ENCODE measurements at places on chromosomes 1 and 21.

DNA sequence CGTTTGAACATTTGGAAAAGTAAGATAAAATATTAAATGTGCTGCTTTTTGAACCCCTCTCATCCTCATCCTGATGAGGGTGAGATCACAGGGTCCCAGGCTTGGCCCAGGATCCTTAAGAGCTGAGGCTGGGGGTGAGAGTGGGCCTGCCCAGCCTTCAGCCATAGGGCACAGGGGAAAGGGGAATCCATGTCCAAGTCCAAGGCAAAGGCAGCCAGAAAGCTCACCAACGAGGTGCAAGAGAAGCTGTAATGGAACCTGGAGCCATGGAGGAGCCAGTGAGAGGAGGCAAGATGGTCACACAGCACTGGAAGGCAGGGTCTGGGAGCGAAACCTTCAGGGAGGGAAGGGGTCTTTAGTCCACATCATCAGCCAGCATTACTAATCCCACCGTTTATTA lies 191.9 kb downstream of the RRAGC start:
- DNase-seq, result no peak

- DNase-seq, result no peak
Measured at GRCh38 chr1:61313906-61314422, 231.6 kb downstream of the NFIA start.

GRCh38 chr1:227902641-227902990 lies 45.1 kb downstream of the WNT9A start:
- DNase-seq, result no peak

DNA sequence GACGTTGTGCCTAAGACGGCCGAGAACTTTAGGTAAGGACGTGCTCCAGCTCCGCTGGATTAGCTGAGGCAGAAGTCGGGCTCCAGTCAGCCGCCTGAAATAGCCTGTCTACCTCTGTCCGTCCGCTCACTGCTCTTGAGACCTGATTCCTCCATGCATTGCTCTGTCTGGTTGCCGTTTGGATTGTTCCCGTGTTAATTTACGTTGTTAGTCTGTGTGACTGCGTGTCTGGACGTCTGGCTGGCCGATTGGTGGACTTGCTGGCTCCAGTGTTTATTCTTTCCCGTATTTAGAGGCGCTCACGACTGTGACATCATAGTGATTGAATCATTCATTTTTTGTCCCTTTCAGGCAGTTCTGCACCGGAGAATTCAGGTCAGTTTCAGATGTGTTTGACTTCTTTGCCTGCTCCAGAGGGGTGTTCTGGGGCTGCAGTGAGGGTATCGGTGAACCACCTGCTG lies 684 bp downstream of the PPIH start:
- no peak for DNase-seq

GRCh38 chr1:99872063-99872462 lies 21.9 kb downstream of the AGL start:
- no peak for DNase-seq

DNA sequence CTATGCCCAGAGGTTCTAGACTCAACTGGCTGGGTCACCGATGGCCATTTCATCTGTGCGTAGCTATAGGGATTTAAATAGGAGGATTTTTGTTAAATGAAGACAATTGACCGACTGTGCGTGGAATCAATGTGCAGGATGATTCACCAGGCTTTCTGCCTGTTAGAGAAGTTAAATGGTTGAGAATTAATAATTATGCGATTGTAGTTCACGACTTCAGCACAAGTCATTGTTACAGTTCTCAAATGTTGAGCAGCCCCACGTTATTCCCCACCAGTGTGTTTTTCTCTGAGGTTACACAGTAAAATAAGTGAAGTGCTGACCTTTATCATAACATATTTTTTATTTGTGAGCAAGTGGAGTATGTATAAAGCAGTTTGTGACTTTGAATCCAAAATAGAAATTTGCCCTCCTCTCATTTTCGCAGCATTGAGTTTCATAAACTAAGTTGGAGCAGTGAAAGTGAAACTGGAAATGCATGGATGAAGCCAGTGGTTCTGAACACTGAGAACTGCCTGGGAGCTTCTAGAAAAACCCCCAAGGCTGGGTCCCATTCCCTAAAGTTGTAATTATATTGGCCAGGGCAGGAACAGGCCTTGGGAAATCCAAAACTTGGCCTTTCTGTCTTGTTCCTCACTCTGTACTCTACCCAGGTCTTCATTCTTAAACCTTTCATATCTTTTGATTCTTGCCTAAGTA lies 102.6 kb downstream of the GALNT2 start:
- DNase-seq, result no peak

DNA sequence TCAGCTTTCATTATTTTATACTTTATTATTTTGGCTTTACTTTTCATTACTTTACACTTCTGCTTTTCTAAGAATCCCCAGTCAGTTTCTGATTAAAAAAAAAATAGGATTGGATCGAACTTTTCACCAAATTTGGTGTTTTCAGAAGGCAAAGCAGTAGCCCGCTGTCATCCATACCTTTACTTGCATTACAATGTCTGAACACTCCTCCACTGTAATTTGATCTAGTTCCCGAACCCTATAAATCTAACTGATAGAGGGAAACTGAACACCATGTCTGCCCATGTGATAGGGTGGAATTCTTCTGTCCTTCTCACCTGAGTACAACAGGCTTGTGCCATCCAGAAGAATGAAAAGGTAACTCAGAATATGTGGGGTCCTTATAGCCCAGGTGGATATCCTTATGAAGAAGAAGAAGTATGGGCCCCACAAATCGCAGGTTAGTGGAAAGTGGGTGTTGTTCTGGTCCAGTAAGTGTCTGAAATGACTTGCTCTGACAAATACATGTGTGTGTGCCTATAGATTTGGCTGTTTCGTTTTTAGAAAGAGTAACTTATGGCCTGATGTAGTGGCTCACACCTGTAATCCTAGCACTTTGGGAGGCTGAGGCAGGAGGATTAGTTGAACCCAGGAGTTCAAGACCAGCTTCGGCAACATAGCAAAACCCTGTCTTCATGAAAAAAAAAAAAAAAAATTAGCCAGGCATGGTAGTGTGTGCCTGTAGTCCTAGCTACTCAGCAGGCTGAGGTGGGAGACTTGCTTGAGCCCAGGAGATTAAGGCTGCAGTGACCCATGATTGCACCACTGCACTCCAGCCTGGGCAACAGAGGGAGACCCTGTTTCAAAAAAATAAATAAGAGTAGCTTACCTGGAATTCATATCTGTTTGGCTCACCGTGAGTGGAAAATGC lies 26.6 kb upstream of the CDC14A start:
- no peak for DNase-seq

DNA sequence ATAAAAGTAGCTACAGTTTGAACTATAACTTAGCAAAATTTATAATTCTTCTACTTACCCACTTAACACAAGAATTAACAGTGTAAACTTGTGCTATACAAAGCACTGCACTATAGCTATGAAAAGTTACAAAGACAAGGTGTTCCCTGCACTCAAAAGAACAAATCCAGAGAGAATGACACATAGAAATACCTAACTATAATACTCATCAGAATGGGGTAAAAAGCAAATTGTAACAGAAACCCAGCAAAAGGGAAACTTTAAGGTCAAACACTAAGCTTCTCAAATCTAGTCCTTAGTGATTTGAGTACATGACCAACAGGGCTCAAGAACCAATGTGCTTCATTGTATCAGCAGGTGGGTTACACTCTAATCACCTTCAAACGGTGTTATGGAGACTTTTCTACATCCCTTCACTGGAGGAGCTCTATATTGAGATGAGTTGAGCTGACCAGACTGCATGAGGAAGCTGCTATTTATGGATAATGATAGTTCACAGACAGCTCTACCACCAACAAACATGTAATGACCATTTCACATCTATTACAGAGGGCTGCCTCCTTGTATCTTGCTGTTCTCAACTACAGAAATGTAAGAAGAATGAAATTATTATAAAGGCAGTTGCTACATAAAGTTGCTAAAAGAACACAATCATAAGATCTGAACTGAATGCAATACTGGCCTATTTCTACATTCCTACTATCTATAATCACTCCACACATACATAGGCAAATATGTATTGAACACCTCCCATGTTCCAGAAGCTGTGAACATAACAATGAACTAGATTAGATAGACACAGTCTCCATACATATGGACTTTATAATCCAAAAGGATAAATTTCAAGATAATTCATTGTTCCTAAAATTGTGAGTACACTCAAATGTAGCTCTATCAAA lies 47.6 kb downstream of the PIK3R3 start:
- no peak for DNase-seq

GRCh38 chr1:188427642-188428041 lies 1598.9 kb downstream of the PLA2G4A start:
- DNase-seq, result no peak

DNA sequence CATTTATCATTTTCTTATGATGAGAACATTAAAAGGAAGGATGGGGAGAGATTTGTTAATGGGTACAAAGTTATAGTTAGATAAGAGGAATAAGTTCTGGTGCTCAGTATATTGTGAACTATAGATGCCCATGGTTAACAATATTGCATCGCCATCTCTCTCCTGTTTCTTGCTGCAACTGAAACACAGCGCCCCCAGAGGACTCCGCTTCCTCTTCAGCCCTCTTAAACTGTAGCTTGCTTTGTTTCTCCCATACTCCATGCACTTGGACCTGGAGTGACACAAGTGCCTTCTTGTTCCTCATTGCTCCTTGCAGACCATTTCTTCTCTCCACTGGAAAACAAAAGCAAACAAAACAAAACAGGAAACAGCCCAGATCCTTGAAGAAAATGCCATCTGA lies 70.1 kb upstream of the NTPCR start:
- no peak for DNase-seq

DNA sequence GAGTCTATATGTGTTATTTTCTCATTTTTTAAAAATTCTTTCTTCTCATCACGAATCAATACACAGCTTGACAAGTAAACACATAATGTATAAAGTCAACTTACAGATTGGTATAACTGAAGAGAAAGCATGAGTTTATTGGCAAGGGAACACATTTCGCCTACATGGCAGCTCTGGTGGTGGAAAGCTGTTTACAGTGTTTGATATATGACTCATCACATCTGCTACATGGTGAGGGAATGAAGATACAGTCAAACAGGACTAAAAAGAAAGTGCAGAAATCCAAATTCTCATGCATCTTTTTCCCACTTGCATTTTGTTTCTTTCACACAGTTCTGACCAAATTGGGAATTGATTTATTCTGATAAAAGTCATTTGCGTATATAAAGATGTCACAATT lies 122.2 kb upstream of the ADGRL4 start:
- DNase-seq, result no peak

DNA sequence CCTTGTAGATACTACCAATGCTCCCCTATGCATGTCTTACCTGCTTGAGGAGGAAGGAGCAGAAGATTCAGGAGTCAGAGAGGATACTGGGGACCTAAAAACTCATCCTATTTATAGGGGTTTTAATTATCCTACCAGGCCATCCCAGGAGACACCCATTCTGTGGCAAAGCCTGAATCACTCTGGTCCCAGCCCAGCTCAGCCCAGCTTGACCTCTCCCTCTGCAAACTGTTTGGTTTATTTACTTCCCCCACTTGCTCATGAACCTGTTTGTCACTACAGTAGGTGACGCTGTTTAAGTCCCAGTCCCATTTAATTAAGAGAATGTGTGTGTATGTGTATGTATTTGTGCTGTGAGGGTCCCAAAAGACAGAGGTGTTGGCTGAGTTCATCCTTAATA lies at the start of gene RPTN:
Gene RPTN, minus strand, starts transcription at position 85 of the 400 bp plus-strand sequence. CDS start 1,339 bp downstream, outside the sequence.
- DNase-seq, result no peak

GRCh38 chr1:25106976-25107642 lies 125.2 kb downstream of the SYF2 start:
- DNase-seq, result no peak

DNA sequence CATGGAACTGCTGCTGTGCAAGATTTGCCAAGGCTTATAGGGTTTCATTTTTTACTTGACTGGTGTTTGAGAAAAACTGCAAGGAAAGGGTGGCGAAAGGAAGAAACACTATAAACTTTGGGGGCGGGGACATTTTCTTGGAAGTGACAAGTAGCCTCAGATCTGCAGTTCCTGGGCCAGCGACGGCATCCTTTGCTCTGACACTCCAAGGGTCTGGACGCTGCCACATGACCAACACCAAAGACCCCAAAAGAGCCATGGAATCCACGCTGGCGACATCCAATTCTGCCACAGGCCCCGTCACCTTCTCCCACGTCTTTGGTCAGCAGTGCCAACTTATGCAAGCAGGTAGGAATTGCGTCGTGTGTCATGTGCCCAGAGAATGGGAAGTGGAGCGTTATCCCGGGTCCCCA lies 193.4 kb downstream of the PRDM2 start:
- no peak for DNase-seq

DNA sequence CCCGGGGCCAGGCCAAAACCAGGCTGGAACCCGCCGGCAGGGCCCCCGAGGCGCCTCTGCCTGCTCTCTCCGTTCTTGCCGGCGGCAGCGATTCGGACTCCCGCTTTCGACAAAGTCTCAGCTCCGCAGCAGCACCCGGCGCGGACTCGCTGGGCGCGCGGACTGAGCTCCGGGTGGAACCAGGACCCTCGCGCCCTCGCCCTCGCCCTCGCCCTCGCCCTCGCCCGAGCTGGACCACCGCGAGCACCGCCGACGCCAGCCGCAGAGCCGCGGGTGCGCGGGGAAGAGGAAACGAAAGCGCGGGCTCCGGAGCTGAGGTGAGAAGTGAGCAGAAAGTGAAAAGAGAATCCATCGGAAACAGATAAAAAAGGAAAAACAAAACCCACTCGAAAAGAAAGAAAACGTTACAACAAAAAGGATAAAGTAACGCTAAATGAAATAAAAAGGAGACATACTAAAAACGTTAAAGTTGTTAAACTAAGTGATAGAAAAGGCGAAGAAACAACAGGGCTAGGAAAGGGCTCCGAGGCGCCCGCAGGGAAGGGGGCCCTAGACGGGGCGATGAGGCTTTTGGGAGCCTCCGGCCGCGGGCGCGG lies 64.9 kb downstream of the MEF2D start:
- no peak for DNase-seq

GRCh38 chr1:244370060-244370637 lies 81.6 kb downstream of the ADSS2 start:
- no peak for DNase-seq

DNA sequence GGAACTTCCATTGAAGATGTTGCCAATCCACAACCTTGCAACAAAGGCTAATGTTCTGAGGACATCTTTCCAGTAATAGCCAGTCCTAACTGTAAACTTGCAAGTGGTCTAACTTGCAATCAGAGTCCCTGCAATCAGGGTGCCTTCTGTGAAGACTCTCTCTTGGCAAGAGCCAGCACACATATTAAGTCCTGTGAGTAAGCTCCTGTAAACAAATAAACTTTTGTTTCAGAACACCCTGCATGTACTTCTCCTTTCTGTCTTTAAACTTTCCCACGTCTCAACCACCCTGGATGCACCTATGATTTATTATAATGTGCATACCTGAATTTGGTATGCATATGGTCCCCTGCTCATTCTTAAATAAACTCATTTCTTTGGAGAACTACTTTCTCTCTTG lies 9.1 kb downstream of the GBP7 start:
- no peak for DNase-seq

GRCh38 chr1:64601207-64601606 lies 131.3 kb downstream of the CACHD1 start:
- DNase-seq, result no peak

- no peak for DNase-seq
Measured at GRCh38 chr1:210293171-210293607, 35.5 kb upstream of the HHAT start.

DNA sequence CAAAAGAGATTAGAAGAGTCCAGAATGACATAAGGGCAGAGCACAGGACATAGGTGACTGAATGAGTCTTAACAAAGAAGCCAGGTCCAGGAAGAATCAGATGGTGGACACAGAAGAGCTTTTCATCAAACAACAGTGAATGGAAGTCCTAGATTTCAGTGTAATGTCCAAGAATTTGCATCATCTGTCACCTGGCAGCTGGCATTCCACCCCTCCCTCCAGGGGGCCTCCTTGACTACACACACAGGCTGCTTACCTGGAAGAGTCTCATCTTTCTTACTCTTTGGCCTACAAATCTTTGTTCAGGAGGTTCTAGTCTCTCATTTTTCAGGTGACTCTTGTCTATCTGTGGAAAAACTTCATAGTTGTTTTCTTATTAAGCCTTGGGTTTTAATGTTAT lies 36.2 kb downstream of the GORAB start:
- no peak for DNase-seq
